B cell (primary cell): ENCODE measurements at places on chromosomes 1 and 21.

DNA sequence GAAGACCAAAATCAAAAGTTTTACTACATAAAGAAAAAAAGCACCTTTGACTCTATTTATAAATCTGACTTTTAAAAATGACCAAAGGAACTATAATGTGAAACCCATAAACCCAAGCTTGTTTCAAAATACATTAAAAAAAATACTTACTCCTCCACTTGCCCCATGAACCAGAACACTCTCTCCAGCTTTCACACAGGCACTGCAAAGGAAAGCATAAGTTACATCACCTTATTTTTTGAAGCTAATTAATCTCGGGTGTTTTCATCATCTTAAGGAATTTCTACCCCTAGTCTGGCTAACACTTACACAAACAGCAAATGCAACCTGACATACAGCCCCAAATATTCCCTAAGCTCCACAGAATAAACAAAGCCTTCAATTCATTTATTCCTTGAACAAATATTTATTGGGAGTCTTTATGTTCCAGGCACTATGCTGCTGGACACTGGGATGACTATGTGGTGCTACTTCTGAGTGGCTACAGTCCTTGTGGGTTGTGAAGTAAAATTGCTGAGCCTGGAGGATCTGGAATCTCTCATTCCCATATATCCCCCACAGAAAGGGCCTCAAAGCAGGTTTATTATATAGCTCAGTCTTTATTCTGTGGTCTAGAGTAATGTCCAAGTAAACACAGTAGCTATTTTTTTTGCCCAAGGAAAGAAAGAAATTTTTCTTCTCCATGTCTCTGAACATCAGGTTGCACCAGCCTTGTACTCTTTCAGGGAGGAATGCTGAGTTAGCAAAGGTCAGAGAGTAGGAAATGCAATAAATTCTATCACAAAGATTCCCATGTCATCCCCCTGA is 18.2 kb downstream of the CRYZ start:
- peaks cover 22% of the 10 kb centered on the region for H3K36me3 ChIP-seq
- no peak overlapping the region for H3K27ac ChIP-seq
- H3K27me3 ChIP-seq = no peaks in the 10 kb centered on the region
- no peak for DNase-seq
- H3K4me3 ChIP-seq = no peak overlapping the region

GRCh38 chr1:186605762-186606350 is 74.4 kb downstream of the PTGS2 start:
- no peaks in the 10 kb centered on the region for H3K27me3 ChIP-seq
- no peak overlapping the region for H3K27ac ChIP-seq
- peak; percentile 14 for DNase-seq
- H3K4me1 ChIP-seq = no peaks in the 10 kb centered on the region

DNA sequence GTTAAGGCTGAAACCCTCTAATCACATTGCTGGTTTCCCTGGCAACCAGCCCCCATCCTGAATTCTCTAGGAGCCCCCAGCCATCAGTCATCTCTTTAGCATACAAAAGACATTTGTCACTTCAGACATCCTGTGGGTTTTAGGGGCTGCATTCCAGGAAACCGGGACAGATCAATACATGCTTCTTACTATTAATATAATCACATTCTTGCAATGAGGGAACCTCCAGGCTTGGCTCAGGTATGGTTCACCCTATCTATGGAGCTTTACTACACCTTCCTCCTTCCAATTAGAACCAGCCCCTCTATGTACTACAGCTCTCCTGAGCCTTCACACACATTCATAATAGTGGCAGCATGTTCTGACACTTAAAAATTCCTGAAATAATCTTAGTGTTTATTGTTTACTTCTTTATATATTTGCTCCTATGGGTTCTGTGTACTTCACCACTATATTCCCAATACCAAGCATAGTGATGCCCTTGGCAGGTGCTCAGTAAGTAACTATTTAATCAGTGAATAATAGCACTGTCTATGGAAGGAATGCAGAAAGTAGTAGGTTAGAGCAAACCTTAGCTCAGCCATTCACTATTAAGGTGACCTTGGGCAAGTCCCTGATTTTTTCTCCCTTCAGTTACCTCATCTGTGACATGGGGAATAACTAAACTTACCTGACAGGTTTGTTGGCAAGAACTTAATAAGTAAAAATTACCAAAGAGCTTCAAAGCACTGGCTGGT is 59.6 kb downstream of the ZNF678 start:
- no peaks in the 10 kb centered on the region for H3K36me3 ChIP-seq
- H3K4me1 ChIP-seq = no peaks in the 10 kb centered on the region
- no peaks in the 10 kb centered on the region for H3K27me3 ChIP-seq
- H3K4me3 ChIP-seq = no peak overlapping the region

- H3K4me3 ChIP-seq = no peak overlapping the region
- no peak for DNase-seq
- no peaks in the 10 kb centered on the region for H3K36me3 ChIP-seq
- no peak overlapping the region for H3K27ac ChIP-seq
These were observed 603.8 kb upstream of the USP24 start for GRCh38 chr1:55819011-55819410.

GRCh38 chr1:109261578-109261977 is 12.2 kb downstream of the CELSR2 start:
- H3K36me3 ChIP-seq = no peaks in the 10 kb centered on the region
- no peaks in the 10 kb centered on the region for H3K27me3 ChIP-seq
- no peaks in the 10 kb centered on the region for H3K4me1 ChIP-seq
- H3K4me3 ChIP-seq = no peak overlapping the region
- no peak overlapping the region for H3K27ac ChIP-seq
